ENCODE measurements at places on chromosomes 12 and 14.

- DNase-seq = no peak
Measured at GRCh38 chr14:91830777-91831176, 36.6 kb downstream of the TC2N start.

DNA sequence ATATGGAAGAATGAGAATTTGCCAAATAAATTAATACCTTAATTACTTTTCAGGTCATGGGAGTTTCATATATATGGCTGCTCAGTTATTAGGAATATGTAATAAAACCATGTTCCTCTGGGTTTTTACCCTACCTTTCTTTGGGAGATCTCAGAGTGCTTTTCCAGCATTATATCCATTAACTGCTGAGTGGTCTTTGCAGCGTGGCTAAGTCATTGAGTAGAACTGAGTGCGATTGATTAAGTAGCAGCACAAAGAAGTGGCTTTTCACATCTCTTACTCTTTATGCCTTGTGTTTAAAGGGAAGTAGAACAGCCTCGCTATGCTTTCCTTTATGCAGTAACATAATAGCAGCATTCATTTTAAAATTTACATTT is 340.1 kb downstream of the SNAPC1 start:
- DNase-seq = no peak

DNA sequence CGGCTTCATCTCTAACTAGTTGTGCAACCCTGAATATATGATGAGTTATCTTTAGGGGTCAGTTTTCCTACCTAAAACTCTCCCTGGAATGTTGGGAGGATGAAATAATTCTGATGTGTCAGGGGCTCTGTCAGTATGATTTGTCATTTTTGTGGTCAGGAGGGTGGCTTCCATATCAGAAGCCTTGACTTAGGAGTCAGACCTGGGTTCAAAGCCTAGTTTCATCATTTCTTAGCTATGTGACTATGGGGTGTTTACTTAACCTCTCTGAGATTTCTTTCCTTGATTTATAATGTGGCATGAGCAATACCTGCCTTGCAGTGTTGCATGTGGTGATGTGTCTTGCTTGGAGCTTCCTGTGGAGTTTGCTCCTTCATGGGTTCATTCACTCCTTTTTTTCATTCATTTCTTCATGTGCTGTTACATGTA is 146.8 kb downstream of the CHST11 start:
- DNase-seq = peak; percentile 25

DNA sequence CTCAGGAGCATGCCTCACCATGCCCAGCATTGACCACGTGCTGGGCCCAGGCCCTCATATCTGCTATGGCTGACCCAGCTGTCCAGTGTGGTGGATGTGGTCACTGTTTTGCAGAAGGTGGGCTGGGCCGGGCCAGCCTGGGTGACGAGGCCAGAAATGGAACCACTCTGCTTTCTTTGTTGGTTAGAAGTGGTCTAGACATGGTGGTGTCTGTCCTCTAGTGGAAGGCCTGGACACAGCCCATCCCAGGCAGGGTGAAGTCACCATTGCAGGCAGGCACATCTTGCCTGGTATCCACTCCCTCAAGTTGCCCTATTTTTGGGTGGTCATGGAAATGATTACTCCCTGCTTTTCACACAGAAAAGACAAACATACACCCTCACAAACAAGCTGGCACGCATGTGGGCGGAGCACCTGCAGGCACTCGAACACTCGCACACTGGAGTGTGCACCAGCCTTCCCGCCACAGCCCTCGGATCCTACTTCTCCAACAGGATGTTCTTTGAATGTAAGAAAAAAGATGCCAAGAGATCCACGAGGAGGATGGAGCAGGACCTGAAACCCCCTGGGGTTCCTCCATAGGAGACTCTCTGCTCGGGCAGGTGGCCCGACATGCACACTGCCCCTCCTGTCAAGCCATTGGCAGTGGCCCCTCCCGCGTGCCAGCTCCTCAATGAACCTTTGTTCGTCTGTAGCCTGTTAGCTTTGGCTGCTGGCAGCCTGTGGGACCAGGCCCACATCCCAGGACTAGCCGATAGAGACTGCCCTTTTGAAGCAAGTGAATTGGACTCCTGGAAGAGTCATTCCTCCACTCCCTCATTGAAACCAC is 38.4 kb downstream of the MLXIP start:
- no peak for DNase-seq

- DNase-seq = no peak
Measured at GRCh38 chr14:63276492-63277342, 42.0 kb downstream of the GPHB5 start.

DNA sequence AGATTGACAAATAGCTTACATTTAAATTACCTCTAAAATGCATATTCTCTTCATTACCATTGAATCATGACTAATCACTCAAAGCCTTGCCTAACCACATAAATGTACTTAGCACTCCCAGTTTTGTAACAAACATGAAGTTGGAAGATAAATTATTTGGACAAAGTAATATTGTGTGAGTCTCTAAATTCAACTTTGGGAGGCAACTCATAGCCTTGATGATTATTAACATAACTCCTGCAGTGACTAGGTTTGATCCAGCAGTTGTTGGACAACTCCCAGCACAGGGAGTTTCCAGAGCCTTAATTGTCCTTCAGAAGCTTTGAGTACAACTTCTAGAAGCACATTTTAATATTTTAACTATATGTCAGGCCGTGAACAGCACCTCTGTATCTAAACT is 153.4 kb upstream of the PDZRN4 start:
- no peak for DNase-seq

DNA sequence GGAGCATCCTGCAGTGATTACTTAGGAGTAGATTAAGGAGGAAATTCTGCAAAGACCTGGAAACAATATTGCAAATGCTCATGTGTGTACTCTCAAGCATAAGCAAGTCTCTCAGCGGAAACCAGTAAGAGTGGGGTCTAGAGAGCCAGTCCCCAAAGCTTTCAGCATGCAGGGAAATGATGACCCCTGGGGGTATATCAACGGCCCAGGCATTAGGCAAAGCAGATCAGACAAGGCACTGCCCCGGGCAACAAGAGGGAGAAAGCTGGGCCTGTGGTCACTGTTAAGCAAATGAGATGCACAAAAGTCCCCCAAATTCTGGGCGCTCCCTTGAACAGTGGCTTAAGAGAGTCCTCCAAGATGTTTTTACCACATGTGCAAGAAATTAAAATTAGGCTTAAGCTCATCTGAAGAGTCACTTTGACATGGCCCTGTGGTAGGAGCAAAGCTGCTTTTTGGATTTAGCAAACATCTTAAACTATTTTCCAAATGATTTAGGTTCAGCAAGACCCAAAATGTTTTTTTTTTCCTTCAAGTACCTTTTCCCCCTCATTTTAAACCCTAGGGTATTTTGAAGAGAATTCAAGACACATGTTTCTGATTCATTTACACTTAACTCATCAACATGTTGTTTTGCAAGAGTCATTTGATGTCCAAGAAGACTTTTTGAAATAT is 457.1 kb upstream of the TBX3 start:
- no peak for DNase-seq

DNA sequence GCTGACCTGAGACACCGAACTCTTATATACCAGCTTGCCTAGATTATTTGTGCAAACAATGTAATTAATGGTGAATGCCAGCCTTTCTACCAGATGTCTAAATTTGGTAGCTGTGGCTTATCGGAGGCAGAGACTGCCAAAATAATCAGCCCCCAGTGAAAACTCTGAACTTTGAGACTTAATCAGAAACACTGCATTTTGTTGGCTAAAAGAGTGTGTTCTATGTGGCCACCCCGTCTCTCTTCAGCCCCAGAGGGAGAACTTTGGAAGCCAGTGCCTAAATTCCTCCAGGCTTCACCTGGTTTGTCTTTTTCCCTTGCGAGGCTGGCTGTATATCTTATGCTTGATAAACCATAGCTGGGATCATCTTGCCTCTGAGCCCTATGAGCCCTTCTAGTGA is 90.1 kb downstream of the LMNTD1 start:
- no peak for DNase-seq

DNA sequence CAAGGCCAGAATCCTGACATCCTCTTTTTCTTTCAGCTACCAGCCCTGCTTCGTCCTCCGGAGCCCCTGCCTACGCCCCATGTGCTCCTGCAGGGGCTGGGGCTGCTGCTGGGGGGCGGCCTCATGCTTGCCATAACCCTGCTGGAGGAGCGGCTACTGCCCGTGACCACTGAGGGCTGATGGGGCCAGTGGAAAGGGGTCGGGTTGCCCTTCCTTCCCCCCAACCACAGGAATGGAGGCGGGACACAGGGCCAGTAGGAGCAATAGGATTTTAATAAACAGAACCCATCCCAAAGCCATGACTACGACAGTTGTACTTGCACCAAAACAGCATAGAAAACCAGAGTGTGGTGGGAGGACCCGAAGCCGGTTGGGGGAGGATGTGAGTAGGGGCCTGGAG is 7.7 kb downstream of the SLC39A5 start:
- no peak for DNase-seq

DNA sequence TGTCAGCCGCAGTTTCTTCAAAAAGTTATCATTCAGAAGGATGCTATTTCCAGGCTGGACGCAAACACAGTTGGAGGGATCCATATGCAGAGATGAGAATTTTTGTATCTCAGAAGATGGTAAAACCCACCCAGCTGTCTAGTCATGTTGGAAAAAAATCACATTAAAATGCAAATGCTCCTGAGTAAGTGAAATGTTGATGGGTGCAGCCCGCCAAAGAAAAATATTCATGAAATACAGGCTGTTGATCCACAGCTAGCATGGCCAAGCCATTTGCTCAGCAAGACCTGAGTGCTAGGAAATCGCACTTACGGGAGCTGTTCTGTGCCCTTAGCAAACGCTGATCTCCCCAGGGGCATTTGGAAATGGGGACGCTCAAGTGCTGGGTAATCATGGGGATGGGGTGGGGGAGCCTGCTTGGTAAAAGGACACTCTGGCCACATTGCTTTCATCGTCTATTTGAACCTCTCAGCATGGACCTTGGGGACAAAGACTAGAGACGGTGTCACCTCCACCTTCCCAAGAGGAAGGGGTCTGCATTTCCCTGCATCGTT is 25.7 kb downstream of the TUNAR start:
- DNase-seq = no peak

GRCh38 chr12:6430124-6430989 is 14.4 kb upstream of the CD27 start:
- DNase-seq = peak; percentile 73

- DNase-seq = no peak
Measured at GRCh38 chr12:130186651-130187268, 24.5 kb downstream of the FZD10 start.

- DNase-seq = no peak
Measured at GRCh38 chr12:116818341-116818856, 62.8 kb downstream of the HRK start.

- DNase-seq = no peak
Measured at GRCh38 chr14:31543969-31544799, 17.0 kb upstream of the NUBPL start.
